H4 (cell line): ENCODE measurements at places on chromosomes 16 and 17. TPM values are rescaled to one million over a fixed set of nuclear protein-coding genes. Genes with fewer than 3 reads are reported as not detected.

DNA sequence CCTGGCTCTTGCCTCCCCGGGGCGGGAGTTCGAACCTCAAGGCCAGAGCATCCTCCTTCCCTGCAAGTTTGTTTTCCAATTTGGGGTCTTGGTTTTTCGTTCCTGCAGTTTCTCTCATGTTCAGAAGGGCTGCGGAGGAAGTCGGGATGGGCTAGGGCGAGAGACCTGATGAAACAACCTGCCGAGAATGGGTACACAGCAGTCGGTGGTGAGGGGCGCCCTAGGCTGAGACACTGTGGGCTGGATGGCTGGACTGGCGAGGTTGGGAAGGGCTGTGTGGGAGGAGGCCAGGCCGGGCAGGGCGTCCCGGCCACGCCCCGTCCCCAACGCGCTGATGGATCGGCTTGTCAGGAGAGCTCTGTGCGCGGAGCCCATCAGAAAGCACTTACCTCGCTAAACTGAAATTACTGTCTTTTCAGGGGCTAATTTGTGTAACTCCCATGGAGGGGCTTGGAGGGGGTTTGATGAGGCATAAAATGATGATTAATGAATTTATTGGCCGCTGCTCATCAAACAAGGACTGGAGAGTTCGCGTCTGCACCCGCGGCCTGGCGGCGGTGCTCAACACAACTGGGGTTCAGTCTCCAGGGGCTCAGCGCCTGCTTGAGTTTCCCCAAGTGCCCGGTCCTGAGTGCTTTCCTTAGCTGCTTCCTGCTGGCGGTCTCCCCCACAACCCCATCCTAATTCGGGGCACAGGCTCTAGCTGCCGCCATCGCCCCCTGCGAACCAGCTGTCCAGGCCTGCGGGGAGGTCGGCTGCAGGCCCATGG is 9.0 kb downstream of the IRX5 start:
- no peak for DNase-seq

DNA sequence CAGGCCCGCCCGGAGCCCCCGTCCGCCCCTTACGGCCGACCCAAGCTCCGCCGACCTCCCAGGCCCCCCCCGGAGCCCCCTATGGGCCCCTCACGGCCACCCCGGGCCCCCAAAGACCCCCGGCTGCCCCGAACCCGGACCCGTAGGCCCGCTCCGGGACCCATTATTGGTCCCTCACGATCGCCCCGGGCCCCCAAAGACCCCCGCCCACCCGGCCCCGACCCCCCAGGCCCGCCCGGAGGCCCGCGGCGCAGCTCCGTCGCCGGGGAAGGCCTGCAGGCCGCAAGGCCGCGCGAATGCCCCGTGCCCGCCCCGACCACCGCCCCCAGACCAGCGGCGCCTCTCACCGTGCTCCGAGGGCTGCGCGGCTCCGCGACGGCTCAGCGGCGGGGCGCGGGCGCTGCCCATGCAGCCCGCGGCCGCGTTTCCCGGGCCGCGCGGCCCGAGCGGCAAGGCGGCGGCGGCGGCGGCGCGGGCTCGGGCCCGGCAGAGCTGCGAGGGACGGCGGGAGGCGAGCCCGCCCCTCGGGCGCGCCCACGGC is 393 bp downstream of the ANKRD11 start:
- no peak for DNase-seq

DNA sequence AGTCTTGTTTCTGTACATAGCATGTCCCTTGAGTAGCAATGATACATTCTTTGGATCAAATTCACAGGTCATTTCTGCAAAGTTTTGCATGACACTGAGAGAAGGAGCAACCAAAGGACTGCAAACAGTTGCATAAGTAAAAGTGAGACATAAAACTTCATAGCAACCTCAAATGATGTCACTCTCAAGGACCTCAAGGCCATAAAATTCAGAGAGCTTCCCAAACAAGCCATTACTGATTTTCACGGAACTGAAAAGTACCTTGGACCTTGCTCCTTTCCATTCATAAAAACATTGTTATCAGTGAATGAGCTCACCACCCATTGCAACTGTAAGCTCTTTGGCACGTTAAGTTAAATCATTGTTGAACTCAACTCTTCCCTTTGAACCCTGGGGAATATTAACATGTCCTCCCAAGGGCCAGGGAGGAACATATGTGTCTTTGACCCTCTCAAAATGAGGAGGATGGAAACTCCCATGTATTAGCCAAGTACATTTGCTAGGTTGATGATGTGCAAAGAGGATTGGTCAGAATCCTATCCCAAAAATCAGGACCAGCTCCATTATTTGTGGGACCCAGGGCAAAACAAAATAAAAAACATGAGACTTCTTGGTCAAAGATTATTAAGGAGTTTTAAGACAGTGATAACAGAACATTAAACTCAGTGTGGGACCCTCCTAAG is 275.0 kb upstream of the DYNLRB2 start:
- peak; percentile 29 for DNase-seq

GRCh38 chr16:22071331-22071910 is 20.9 kb upstream of the VWA3A start:
- DNase-seq, result no peak

The FUS gene
- 21.5 and 25.8 TPM in 2 replicates for total RNA-seq

The CHRNE gene
- 0.04 and 0.14 TPM in 2 replicates for total RNA-seq

DNA sequence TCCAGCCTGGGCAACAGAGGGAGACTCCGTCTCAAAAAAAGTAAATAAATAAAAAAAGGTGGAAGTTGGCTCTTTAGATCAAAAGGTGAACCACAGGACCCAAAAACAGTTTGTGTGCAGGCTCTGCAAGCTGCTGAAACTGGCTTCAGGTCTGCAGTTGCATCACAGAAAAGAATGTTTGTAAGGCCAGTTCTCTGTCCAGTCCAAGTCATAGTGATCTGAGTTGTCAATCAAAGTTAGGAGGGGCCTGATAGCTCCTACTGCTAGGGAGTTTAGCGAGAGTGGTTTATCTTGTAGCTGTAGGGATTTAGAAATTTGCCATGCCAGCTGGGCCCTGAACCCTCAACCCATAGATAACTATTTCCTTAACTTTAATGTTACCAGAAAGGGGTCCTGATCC is 101.2 kb upstream of the CACNG5 start:
- no peak for DNase-seq

GRCh38 chr16:69691980-69692911 is 34.1 kb downstream of the NQO1 start:
- DNase-seq, result no peak

The PABPN1L gene
- not detected in 2 replicates for total RNA-seq

- no peak for DNase-seq
These were observed 38.1 kb downstream of the C17orf75 start for GRCh38 chr17:32303781-32304288.

GRCh38 chr16:14490235-14490634 is 139.8 kb downstream of the PARN start:
- DNase-seq, result no peak

GRCh38 chr16:80151722-80152111 is 389.1 kb upstream of the DYNLRB2 start:
- no peak for DNase-seq
